ENCODE measurements at places on chromosomes 4 and X.

GRCh38 chr4:39255266-39255665, 72.9 kb downstream of the WDR19 start:
- peak; percentile 27 for DNase-seq

DNA sequence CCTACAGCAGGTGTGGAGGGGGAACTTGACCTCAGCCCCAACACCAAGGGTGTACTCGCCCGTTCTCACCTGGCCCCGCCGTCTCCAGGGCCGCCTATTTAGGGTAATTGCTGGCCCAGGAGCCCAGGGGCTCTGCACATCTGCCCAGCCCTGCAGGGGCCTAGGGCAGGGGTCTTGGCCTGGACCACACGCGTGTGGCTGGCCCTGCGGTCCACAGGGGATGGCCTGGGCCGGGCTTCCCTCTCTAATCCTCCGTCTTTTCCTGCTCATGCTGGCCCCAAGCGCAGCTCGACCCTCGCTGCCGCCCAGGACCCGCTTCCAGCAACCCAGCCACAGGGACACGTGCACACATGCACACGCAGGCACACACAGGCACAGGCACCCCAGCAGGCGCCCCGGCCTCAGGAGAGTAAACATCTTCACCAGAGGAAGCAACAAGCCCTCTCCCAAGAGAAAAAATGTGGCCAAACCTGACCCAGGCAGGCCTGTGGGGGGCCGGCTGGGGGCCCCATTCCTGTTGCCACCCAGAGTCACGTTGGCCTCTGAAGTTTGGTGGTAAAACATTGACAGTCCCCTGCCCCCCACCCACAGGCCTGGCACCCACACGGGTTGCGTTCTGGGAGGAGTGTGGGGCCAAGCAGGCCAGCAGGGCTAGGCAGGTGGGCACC, 24.6 kb upstream of the FGFR3 start:
- no peak for DNase-seq

DNA sequence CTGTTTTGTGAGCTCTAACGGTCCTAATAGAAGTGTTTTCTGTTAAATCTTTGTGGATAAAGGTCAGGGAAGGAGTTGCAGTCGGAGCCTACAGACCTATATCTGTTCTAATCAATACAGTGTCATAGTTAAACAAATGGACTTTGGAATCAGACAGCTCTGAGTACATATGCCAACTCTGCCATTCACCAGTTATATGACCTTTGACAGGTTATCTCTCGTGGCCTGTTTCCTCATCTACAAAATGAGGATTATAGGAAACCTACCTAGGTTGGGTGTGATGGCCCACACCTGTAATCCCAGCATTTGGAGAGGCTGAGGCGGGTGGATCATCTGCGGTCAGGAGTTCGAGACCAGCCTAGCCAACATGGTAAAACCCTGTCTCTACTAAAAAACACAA, 89.7 kb downstream of the MID1IP1 start:
- DNase-seq: no peak

DNA sequence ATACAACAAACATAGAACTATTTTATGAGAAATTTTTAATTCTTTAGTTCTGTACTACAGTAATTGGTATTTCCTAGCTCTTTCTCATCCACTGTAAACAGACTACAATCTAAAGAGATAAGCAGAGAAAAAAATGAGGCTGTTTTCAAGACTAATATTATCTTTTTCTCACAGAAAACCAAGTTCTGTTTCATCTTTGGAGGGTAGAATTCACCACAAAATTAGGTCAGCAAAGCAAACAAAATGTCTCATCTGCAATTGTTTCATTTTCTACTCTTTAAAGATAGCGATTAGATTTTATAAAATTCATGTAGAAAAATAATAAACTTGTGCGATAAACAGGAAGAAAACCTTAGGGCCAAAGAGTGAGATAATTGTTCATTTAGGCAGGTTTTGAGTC, 10.8 kb downstream of the APOO start:
- DNase-seq: no peak

DNA sequence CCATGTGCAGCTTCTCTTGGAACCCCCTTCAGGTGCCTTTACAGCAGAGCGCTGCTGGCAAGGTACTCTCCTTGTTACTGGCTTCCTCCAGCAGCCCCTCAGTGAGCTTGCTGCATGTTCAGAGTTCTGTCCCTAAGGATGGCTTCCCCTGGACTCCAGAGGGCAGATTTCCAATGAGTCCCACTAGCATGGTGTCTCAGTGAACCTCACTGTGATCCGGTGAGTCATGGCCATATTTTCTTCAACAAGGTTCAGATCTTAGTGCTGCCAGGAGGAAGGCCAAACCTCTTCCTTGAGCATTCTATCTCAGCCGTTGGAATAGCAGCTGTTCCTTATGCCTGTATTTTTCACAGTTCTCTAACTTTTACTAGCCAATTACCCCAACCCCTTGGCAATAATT, 98.8 kb downstream of the CASK start:
- DNase-seq: peak; percentile 29

- no peak for DNase-seq
Measured at GRCh38 chr4:156473151-156473550, 498.4 kb downstream of the PDGFC start.

- no peak for DNase-seq
Measured at GRCh38 chr4:171667906-171668305, 145.3 kb upstream of the GALNTL6 start.

DNA sequence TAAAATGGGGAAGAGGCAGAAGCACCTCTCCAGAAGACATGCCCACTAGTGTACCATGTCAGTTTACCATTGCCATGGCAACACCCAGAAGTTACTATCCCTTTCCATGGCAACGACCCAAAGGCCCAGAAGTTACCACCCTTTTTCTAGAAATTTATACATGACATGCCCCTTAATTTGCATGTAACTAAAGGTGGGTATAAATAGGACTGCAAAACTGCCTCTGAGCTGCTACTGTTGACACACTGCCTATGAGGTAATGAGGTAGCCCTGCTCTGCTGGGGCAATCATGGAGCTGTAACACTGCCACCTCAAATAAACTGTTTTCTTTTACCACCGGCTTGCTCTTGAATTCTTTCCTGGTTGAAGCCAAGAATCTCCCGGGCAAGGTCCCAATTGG, 13.9 kb upstream of the BEX4 start:
- no peak for DNase-seq

DNA sequence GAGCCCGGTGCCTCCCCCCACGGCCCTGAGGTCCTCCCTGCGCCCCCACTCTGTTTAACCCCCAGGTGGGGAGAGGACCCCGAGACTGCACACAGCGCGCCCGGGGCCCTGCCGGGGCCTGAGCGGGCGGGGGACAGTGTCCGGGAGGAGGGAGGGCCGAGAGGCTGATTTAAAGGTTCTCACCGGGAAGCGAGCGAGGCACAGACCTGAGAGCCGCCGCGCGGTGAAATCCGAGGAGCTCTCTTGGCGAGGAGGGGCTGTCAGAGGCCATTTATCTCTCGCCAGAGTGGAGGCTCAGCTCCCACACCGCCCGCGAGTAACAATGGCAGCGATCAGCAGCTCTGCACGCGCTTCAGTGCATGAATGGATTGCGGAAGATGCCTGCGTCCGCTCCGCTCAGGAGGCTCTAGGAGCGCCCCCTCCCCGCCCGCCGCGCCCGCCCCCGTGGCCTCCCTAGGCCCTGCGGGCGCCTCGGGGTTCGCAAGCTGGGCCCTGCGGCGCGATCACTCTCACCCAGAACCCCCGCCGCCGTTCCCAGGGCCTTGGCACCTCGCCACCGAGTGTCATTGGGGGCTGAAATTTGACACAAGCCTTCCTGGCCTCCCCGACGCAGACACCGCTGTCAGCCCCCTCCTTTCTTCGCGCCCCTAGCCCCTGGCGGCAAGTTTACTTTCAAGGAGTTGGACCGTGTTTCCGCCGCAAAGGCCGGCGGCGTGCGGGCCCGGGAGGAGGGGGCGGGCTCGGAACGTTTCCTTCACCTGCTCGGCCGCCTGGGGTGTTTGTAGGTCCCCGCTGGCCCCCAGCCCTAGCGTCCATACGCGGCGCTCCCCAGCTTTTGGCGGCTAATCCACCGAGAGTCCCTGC, 48.7 kb upstream of the BCOR start:
- peak; percentile 48 for DNase-seq

GRCh38 chrX:129965166-129965565, 17.3 kb upstream of the BCORL1 start:
- no peak for DNase-seq

DNA sequence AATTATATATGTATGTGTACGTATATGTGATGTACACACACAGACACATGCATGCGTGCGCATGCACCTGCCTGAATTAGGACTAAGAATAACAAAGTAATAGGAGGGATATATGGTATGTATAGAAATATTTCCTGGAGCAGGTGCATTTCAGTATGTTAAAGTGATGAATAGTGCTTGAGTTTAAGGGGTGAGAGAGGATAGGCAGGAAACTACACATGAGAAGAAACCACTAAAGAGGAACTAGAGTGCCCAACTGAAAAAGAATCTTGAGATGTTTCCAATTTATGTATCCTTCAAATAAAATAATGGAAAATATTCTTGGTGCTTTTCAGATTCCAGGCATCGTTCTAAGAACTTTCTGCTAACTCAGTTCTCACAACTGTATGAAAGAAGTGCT, 52.6 kb upstream of the UNC5C start:
- DNase-seq: no peak

DNA sequence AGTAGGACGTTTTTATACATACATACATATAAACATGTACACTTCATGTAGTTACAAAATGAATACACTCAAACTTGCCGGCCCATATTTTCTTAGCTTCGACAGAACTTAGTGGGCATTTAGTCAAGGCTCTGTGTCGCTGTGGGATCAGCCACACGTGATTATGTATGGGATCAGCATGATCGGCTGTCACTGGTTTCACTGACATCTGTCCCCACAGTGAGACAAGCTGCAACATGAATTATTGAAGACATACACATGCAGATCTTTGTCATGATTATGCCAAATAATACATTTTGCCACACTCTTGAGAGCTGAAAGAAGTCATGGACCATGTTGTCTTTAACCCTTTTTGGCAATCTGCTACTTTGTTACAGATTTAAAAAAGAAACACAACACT, 38.2 kb upstream of the NAA11 start:
- no peak for DNase-seq

DNA sequence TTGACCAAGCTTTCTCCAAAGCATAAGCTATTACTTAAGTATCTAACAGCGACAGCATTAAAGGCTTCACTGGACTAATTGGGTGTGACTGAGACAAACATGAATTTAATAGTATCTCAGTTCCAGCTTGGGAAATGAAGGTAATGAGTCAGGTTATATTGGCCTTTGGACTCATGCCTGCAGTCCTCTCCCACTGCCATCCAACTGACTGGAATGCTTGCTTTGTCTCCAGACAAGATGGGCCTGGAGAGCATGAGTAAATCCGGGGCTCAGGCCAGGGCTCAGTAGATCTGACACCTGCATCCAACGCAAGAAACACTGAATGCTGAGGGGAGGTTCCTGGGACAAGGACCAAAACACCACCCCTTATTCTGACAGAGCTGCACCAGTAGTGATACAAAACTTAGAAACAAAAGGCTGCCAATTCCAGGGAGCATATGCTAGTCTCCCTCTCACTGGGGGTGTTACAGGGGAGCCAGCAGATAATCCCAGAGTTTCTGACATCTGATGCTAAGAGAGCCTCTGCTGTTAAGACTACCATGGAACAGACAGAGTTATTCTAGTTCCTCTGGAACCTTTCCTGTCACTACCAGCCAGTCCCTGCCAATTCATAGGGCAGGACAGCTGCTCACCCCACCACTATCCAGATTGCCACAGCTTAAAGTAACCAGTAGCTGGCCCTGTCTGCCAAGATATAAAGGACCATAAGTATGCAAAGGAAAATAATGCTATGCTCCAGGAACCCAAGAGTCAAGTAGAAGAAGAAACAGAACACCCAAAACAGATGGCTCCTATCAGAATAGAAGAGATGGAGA, 293.8 kb downstream of the IQCM start:
- DNase-seq: peak; percentile 27

DNA sequence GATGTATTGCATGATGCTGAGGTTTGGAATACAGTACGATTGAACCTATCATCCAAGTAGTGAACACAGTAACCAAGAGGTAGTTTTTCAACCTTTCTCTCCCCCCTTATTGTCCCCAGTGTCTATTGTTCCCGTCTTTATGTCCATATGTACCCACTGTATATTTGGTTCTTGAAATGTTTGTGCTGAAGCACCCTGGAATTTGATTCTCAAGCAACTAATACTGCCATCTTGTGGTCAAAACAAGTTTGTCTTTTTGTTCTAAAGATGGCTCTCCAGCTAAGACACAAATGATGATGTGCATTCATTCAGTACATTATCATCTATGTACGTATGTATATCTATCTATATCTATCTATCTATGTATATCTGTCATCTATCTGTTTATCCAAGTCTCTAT, 33.5 kb upstream of the DCX start:
- peak; percentile 17 for DNase-seq

- DNase-seq: no peak
Measured at GRCh38 chr4:786861-787300, 39.0 kb downstream of the CPLX1 start.

- no peak for DNase-seq
Measured at GRCh38 chr4:96099031-96099430, 259.1 kb downstream of the PDHA2 start.

GRCh38 chrX:44876086-44876485, 3.1 kb downstream of the KDM6A start:
- DNase-seq: no peak

GRCh38 chr4:60655356-60655755, 544.8 kb upstream of the ADGRL3 start:
- no peak for DNase-seq

- DNase-seq: no peak
Measured at GRCh38 chr4:174663216-174663615, 140.9 kb upstream of the HPGD start.

GRCh38 chr4:134807231-134807745, 605.7 kb upstream of the PABPC4L start:
- no peak for DNase-seq

Data from AG20443 (cell line).